Prostate gland (tissue), 2 donors: ENCODE measurements at places on chromosomes 12 and 14. TPM values are rescaled to one million over a fixed set of nuclear protein-coding genes. Genes with fewer than 3 reads are reported as not detected.

The CHGA gene
- 40.5 TPM for total RNA-seq

The LGMN gene
- 155 TPM for total RNA-seq

The MANSC1 gene
- total RNA-seq = 28.9 TPM

The OTX2 gene
- not detected for total RNA-seq

The KLRC1 gene
- total RNA-seq = 0.59 TPM

The SLC39A2 gene
- total RNA-seq = 1.7 TPM

The SIRT4 gene
- total RNA-seq = 2.2 TPM

The LRFN5 gene
- 5.3 TPM for total RNA-seq

The FAM186B gene
- total RNA-seq = 0.23 TPM

The AGAP2 gene
- 4.2 TPM for total RNA-seq

The LRIG3 gene
- total RNA-seq = 25.2 TPM

The KRT7 gene
- total RNA-seq = 53.1 TPM

The ADAM21 gene
- not detected for total RNA-seq

The CRACR2A gene
- total RNA-seq = 21.6 TPM

The SYT1 gene
- total RNA-seq = 6.1 TPM

The B4GALNT1 gene
- 6.7 TPM for total RNA-seq

The CMA1 gene
- not detected for total RNA-seq

The BDKRB1 gene
- not detected for total RNA-seq

The VASH1 gene
- total RNA-seq = 19.8 TPM
